ENCODE measurements at places on chromosomes 12 and 14.

DNA sequence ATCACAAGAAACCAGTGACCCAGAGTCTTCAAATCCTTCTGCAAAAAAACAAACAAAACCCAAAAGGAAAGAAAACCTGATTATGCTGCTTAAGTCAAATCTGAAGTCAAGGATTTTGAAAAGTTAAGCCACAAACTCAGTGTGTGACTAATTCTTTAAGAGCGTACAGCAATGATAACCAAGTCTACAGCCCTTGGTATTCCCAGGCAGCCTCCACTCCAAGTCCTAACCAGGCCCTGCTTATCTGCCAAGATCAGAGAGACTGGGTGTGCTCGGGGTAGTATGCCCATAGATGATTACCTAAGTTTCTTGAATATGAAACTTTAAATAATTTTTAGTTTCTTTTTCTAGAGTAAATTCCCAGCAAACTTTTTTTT lies 13.1 kb downstream of the PGAM5 start:
- DNase-seq: no peak

DNA sequence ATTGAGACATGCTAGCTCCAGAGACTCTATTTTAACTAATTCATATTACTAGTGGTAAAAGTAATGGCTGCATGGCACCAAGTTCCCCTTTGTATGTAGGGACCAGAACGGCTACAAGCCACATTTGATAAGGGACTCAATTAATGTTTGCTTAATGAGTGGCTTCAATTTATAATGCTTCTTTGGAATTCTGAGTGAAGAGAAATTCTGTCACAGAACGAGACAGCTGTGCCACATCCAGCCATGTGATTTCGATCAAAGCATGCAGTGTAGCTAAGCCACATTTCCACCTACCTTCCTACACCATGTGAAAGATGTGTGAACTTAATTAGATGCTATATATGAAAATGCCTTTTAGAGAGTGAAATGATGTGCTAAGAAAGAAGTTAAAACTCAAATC lies 217.4 kb downstream of the ACSS3 start:
- no peak for DNase-seq

DNA sequence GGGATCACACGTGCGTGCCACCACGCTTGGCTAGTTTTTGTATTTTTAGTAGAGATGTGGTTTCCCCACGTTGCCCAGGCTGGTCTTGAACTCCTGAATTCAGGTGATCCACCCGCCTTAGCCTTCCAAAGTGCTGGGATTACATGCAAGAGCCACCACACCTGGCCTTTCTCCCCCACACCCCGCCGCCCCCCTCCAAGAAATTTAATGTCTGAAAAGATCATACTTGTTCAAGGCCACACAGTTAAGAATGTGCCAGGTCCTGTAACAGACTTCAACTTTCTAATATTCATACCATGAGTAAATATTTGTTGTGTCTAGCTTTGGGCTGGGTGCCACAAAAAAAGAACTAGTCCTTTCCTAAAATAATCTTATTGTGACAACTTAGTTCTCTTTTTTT lies 9.1 kb downstream of the GATC start:
- DNase-seq: no peak

DNA sequence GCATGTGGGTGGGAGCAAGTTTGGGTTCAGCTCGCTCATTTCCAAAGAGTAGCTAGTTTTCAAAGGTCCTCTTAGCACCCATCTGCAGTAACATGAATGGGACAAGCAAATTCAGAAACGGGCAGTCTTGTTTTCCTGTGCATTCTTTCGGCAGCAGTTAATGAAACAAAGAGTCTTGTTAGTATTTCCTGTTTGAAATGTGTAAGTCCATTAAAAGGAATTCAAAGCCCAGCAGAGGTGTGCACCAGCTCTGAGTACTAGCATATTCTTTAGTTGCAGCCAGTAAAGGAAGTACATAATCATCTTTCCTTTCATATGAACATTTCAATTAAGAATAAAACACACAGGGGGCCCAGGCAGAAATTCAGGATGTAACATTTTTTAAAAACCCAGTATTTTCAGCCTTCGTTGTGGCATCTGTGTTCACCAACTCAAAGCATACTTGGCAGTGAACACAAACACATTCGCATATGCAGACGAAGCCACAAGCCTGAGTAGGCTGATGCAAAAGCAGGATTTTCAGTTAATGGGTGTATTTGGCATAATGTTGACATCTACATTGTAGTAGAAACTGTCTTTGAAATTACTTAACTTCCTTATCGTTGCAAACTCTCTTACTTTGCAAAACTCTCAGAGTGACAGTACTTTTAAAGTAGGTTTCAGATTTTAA lies 570.0 kb upstream of the FLRT2 start:
- no peak for DNase-seq

DNA sequence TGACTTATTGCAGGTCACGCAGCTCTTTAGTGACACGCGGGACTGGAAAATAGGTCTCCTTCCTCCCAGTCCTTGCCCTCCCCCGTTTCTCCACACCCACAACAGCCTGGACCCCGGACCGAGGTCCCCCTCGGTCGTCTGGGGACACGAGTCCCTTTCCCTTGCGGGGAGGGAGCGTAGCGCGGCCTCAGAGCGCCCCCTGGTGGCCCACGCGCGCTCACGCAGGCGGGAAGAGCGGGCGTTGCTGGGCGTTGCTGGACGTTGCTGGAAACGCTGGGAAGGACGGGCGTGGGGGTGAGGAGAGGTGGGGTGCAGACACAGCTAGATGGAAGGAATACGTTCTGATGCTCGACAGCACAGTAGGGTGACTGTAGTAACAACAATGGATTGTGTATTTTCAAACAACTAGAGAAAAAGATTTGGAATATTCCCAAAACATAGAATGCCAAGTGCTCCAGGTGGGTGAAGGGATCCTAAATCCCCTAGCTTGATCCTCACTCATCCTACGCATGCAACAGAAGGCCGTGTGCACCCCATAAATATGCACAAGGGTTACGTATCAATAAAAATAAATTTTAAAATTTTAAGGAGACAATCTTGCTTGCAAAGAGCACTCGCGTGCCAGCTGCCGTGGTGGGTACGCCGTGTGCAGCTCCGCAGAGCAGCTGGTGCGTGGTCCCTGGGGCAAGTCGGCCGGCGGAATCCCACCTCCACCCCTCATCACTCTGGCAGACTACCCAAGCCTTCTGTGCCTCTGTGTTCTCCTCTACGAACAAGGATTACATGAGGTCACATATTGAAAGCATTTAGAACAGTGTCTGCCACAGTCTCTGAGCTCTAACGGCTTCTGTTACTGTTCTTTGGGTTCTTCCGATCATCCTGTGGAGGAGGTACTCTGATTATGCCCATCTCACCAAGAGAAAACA lies 87.4 kb downstream of the B4GALNT3 start:
- DNase-seq: peak; percentile 91

Data from GM20000 (cell line).